ENCODE measurements at places on chromosomes 2 and 18.

GRCh38 chr2:198073253-198073652 lies 268.9 kb downstream of the PLCL1 start:
- no peak for DNase-seq

GRCh38 chr18:45774065-45774521 lies 50.1 kb downstream of the SLC14A1 start:
- peak; percentile 95 for DNase-seq

DNA sequence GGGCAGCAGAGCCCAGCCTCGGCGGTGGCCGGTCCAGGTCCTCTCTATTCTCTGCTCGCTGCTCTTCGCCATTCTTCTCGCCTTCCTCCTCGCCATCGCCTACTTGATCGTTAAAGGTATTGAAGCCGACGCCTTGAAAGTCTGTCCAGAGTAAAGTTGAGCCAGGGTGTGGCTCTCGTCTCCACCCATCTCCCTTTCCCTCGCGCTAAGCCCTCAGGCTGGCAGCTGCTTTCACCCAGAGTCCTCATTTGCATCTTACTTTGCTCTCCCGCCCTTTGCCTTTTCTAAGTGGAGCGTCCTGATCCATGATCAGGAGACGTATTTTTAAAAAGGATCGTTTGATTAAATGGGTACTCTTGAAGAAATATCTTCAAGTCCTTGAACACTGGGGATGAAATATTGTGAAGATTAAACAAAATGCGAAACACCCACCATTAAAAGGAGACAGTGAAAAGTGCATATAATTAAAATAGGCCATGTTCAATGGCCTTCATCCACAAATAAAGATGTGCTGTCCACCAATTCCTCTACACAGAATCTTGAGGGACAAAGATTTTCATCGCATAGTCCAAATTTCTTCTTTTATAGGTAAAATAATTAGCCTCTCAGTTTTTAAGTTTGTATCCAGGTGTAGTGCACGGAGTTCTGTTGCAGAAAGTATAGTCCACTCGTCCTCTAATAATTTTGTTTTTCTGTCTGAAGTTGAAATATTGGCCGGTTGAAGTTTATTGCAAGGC lies 657 bp downstream of the ARL6IP6 start:
- DNase-seq: peak; percentile 76

DNA sequence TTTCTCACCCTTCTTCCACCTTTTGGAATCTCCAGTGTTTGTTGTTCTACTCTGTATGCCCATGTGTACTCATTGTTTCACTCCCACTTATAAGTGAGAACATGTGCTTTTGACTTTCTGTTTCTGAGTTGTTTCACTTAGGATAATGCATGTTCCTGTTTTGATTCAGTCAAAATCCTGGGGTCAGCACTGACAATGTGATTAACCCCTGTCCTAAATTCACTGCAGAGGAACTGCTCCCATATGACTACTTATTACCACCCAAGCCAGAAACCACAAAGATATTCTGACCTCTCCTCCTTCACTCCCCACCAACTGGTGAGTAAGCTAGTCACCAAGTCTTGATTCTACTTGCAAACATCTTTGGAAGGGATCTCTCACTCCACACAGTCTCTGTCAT lies 251.4 kb upstream of the TCF4 start:
- DNase-seq: peak; percentile 88

GRCh38 chr2:217945530-217945929 lies 57.3 kb downstream of the TNS1 start:
- DNase-seq: no peak

DNA sequence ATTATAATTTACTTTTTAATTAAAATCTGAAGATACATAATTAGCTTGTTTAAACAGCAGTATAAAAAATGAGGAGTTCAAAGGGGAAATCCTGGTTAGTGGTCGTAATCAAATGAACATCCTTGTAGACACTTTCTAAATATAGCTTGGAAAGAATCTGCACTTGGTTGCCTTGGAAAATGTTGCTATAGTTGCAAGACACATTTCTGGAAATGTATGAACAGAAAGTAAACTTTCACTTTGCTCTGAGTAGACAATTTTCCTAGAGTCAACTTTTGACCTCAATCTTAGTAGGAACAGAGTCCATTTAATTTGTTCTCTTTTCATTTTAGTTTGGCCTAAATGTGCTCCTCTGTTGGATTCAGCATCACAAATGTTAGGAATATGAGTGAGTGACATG lies 38.3 kb downstream of the GCA start:
- peak; percentile 5 for DNase-seq

DNA sequence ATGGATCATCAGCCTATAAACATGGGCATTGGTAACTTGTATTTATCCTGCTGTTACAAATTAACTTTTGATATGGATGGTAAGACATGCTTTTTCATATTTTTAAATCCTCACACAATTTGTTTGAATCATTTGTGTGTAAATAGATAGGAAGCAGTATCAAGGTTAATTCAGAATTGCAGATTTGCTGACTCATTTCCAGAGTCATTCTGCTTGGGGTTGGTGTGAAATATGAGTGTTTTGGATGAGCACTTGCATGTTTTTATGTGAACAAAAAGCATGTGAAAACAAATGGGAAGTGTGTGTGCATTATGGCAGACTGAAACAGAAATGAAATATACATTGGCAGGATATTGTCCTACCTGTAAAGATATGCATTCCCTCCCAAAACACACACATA lies 11.8 kb downstream of the CCDC85A start:
- DNase-seq: peak; percentile 50

GRCh38 chr2:84458551-84459017 lies 496 bp downstream of the SUCLG1 start:
- peak; percentile 12 for DNase-seq

DNA sequence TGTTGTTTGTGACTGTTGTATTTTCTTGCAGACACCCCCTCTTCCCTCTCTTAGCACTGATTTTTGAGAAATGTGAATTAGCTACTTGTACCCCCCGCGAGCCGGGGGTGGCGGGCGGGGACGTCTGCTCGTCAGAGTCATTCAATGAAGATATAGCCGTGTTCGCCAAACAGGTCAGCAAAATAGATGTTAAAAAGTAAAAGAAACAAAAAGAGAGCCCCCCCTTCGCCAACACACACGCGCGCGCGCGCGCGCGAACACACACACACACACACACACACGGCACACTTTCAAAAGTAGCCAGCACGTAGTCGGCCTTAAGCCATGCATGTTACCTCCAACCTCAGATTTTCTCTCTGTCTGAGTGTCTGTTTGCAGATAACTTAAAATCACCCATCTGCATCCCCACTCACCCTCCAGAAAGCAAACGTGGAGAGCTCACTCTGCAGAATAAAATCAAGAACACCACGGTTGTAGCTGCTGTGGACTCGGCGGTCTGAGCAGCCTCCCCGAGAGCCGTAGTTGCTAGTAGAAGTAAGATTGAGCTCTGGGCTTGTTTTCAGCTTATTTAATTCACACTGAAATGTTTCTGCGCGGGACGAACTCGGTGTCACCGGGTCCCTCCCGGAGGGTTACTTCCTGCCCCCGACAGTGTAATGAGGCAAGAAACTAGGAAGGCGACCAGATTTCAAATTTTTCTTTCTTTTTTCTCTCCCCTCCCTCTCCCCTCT lies 5.1 kb downstream of the MEIS1 start:
- peak; percentile 32 for DNase-seq

DNA sequence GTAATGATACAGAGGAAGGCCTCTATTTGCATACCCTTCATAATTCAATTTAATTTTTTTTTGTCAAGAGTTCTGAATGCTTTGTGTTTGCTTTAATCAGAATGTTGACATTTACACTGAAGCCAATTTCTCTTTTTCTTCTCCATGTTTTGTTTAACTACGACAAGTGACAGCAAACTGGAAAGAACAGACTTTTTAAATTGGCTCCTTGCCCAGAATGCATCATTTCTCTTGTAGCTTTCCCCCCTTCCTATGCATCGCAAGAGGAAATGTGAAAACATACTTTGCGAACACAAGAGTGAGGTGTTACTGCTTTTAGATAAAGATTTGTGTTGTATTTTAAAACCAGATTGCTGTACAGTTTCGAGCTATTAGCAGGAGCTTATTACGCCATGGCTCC lies 955.2 kb upstream of the CELF4 start:
- DNase-seq: no peak

DNA sequence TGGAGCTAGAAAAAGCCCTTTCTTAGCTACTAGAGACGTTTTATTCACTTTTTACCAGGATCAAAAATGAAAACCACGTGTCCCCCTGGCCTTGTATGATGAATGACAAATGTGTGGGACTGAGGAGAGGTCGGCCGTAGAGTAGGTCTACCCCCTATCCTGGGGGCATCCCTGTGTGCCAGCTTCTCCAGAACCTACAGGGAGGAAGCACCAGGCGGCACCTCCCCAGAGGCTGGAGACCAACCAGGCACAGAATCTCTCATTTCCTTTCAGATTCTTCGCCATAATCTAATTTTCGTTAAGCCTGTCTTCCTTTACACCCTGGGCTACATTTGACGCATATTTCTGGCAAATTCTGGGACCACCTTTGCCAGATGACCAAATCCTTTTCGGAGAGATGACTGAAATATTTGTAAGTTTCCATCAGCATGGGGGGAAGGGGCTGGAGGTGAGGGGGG lies 15.9 kb downstream of the TWIST2 start:
- no peak for DNase-seq

- DNase-seq: no peak
Measured at GRCh38 chr2:72984172-72984671, 66.9 kb downstream of the EMX1 start.

DNA sequence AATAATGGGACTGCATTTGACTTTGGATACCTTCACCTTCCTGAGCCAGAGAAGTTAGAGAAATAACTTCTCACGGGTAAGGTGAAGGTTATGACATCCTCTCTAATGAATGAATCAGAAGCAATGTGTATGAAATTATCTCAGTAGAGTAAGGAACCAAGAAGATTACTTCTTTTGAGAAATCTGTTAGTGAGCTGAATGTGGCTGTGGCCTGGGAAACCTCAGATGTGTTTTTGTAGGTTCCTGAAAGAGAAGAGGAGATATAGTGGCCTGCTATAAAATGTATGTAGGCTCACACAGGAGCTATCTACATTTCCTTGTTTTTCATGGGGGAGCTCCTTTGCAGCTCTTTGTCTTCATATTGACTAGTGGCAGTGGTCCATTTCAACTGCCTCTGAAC lies 262.6 kb downstream of the CLIP4 start:
- no peak for DNase-seq

GRCh38 chr18:21664069-21664468 lies 40.5 kb downstream of the ABHD3 start:
- no peak for DNase-seq

GRCh38 chr18:31061945-31062344 lies 19.4 kb upstream of the DSC3 start:
- DNase-seq: no peak

DNA sequence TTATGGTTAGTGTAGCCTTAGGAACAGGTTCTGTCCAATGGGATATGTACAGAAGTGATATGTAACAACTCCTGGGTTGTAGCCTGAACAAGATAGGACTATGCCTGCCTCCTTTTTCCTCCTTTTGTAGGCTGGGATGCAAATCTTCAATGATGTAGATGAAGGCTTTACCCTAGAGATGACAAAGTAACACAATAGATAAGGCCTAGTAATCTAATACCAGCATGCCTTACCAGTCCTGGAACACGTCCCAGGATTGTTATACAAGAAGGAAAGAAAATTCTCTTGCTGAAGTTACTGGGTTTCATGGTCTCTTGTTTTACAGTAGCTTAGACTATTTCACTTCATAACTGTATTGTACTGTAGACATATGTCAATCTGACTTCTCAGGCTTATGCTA lies 192.1 kb downstream of the OTX1 start:
- DNase-seq: peak; percentile 8

DNA sequence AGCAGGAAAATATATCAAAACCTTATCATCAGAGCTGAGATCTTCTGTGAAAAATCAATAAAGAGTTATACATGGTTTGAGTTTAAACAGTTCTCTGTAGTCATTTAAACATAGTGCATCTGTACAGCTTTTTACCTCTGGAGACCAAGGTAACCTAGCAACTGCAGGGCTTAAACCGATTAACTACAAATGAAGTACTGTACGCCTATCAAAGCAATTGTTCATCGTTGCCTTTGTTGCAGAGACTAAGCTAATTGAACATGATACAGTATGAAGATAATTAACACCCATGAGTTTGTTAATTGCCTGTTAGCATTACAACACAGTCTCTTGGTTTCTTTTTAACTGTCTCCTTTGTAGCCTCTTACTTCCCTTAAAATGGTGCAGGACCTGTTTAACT lies 147.9 kb downstream of the LNPK start:
- DNase-seq: no peak

DNA sequence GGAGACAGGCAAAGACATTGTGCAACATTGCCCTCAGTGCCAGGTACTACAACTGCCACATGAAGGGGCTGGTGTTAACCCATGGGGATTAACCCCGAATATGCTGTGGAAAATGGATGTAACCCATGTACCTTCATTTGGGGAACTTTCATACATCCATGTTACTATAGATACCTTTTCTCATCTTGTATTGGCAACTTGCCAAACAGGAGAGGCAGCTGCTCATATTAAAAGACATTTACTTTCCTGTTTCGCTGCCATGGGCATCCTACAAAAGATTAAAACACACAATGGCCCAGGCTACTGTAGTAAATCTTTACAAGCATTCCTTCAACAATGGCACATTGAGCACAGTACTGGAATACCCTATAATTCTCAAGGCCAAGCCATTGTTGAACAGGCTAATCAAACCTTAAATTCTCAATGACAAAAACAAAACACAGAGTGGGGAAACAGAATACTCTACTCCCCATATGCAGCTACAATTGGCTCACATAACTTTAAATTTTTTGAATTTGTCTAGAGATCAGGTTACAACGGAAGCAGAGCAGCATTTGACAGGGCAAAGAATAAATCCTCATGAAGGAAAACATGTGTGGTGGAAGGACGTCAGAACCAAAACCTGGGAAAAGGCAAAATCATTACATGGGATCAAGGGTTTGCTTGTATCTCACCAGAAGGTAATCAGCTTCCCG lies 1723.5 kb upstream of the LRRTM1 start:
- no peak for DNase-seq
